Stimulated activated CD4-positive, alpha-beta T cell treated with anti-CD3 and anti-CD28 coated beads, Interleukin-1b, Interleukin-23, amount 100 ng/mL, for 4 hours (primary cell): ENCODE measurements at places on chromosomes 1 and 21.

- no peak for DNase-seq
These were observed 151.7 kb downstream of the NR5A2 start for GRCh38 chr1:200179126-200179780.

- DNase-seq = no peak
These were observed 48.9 kb upstream of the F3 start for GRCh38 chr1:94590203-94591137.

GRCh38 chr1:51288578-51288977 is 41.8 kb downstream of the TTC39A start:
- no peak for DNase-seq

DNA sequence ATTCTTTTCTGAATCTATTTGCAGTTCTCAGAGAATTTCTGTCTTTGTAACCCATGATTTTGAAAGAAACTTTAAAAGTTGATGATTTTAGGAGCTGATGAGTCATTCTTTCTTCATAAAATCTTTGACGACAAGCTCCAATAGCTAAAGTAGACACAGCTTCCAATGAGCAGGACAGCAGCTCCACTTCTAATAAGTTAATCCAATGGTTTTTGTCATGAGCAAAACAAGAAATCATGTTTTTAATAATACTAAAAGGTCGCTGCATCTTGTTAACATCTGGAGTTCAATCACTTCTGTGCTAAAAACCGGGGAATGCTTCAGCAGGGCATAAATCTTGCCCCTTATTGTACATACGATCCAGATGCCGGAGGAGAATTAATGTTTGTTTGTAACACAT is 48.9 kb upstream of the GORAB start:
- no peak for DNase-seq

GRCh38 chr1:184052750-184053149 is 1.2 kb downstream of the TSEN15 start:
- no peak for DNase-seq

DNA sequence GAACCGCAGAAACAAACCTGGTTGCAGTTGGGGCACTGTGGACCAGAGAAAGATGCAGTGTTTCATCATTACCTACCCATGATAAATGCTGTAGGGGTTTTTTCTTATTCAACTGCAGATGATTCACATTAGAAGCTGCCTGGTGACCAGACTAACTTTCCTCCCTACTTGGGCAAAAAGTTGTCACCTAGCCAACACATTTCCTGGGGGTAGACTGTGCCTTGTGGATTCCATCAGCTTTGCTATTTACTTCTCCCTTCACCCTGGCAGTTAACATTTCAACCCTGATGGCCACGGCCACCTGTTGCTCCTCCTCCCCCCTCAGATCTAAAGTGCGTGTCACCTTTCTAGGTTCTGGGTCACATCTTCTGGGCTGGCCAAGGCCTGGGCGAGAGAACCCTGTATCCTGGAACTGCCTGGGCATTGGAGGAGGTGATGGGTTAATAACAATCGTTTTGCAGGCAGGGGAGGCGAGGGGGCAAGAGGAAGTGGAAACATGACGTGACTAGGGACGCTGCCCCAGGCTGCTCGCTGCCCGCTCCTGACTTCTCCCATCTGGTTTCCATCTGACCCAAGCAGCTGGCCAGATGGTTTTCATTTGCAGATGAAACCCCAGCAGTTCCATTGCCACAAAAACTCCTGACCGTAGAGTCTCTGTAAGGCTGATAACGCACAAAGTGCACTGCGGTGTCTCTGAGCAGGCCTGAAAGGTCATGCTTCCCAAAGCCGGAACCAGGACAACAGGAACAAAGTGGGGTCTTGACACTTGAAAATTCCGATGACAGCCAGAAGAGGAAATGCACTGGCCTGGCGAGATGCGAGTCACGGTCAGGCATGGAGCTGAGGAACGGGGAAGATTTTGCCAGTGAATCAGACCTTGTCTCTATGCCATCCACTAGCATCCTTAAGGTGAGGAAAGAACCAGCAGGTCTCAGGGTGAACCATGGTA is 36.6 kb downstream of the CAPZB start:
- no peak for DNase-seq

- DNase-seq = no peak
These were observed 29.1 kb upstream of the GRHL3 start for GRCh38 chr1:24289937-24290595.

DNA sequence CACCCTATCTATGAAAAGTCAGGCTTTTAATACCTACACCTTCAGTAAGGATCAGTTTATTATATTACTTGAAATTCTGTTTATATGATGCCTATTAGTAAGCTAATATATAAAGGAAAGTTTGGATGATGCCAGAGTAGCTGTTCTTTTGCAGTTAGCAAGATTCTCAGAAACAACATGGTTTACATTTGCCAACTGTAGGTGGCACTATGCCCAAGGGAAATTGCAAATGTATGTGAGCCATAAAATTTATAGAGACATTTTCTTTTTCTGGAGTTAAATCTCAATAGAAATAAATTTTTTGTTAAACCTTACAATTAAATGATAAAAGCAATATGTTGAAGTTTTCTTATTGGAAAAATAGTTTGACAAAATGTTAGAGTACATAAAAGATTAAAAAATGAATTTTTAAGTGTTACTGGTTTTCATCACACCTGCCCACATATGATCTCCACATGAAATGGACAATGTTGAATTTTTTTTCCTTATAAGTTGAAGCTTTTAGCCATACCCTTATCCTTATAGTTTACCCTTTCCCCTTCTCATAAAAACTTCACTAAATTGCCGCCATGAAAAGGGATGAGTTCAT is 32.1 kb upstream of the EPHX4 start:
- DNase-seq = no peak

DNA sequence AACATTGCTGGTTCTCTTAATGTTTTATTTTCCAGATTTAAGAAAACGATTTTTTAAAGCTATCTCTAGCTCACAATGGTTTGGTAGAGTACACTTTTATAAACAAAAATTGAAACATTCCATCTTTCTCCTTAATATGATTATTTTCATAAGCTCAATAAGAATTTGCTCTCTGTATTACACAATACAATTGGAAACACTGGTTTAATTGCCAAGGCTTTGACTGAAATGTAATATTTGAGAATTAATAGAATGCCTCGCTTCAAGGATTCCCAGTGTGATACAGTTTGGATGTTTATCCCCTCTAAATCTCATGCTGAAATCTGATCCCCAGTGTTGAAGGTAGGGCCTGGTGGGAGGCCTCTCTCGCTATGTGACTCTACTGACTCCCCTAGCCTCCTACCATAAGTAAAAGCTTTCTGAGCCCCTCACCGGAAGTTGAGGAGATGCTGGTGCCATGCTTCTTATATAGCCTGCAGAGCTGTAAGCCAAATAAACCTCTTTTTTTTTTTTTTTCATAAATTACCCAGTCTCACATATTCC is 67.4 kb downstream of the DDAH1 start:
- no peak for DNase-seq

- no peak for DNase-seq
These were observed 25.6 kb upstream of the GUCA2A start for GRCh38 chr1:42189931-42190853.

GRCh38 chr1:185474440-185475149 is 157.6 kb upstream of the IVNS1ABP start:
- no peak for DNase-seq

GRCh38 chr1:2251786-2252185 is 23.7 kb downstream of the SKI start:
- no peak for DNase-seq

- no peak for DNase-seq
These were observed 59.7 kb downstream of the INKA2 start for GRCh38 chr1:111679541-111679940.
